ENCODE measurements at places on chromosomes 13 and 19. TPM values are rescaled to one million over a fixed set of nuclear protein-coding genes. Genes with fewer than 3 reads are reported as not detected.
A peak's percentile ranks its signal among the peaks of the same experiment; 100 is the strongest.

The ZNF154 gene
- 9.1 TPM for total RNA-seq

The MAP4K1 gene
- total RNA-seq = 8.2 TPM

The SLITRK6 gene
- total RNA-seq = not detected

The COL5A3 gene
- total RNA-seq = 0.62 TPM

The POLR1D gene
- 136 TPM for total RNA-seq

The PCP2 gene
- total RNA-seq = not detected

The ZNF560 gene
- not detected for total RNA-seq

The ATP4A gene
- not detected for total RNA-seq

The LGALS4 gene
- total RNA-seq = not detected

The HRC gene
- 0.81 TPM for total RNA-seq

The ZNF578 gene
- 16.8 TPM for total RNA-seq

The SOX21 gene
- total RNA-seq = 3.9 TPM

GRCh38 chr13:45325806-45326205 lies 15.2 kb downstream of the TPT1 start:
- DNase-seq = no peak

DNA sequence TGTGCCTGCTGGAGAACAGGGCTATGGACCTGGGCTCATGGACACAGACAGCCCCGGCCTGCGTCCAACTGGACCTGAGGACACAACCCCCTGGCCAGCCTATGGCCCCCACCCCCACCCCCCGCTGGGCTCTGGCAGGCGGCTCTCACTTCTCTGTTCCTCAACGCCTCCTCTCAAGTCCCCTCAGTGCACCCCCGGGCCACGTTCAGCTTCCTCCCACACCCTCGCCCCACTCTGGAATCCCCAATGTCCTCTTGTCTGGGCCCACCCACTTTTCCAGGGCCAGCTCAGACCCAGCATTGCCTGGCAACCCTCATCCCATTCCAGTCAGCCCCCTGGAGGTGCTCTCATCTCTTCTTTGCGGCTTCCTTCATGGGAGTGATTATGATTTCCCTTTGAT lies 130.2 kb upstream of the SPACA7 start:
- DNase-seq = peak; percentile 47

- peak; percentile 92 for DNase-seq
Observed at GRCh38 chr19:48970923-48971395, 5.8 kb downstream of the FTL start.

DNA sequence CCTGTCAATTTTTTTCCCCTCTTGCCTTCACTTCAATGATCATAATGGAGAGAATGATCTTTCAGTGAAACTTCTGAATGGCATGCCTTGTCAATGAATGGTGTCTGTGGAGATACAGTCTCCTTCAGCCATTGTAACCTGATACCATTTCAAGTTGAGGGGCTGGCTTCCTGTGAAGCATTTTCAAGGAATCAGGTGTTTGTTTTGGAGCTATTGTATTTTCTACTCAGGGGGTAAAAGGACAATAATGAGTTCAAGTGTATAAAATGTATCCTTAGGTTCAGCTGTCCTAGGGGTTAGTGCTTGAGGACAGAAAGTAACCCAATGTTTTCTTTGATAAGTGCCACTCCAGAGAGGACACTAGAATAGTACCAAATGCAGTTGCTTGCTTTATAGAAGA lies 23.8 kb upstream of the CBY2 start:
- DNase-seq = peak; percentile 71

- DNase-seq = no peak
Observed at GRCh38 chr13:90454002-90454636, 893.4 kb upstream of the MIR17HG start.

- no peak for DNase-seq
Observed at GRCh38 chr13:60062502-60062901, 101.2 kb downstream of the DIAPH3 start.

GRCh38 chr13:30746791-30747190 lies 11.4 kb downstream of the ALOX5AP start:
- no peak for DNase-seq

- DNase-seq = no peak
Observed at GRCh38 chr13:44322928-44323327, 50.7 kb upstream of the SERP2 start.

DNA sequence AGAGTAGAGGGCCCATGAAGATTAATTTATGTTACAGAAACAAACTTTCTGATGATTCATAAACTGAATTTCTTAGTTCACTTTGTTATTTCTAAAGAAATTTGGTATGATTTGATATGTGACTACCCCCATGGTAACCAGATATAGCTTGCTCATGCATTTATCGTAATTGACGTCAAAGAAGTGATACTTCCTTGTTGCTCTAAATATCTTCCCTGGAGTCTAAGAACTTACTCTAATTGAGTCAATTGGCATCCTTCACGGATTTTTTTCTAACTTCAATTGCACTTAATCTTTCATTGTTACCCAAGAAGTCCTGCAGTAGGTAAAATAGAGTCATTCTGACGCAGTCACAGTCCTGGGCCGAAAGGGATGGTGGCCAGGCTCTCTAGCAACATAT lies 240.9 kb downstream of the GPC5 start:
- no peak for DNase-seq

GRCh38 chr13:103839460-103839859 lies 773.2 kb upstream of the SLC10A2 start:
- DNase-seq = no peak

GRCh38 chr13:97434397-97435201 lies 630 bp downstream of the RAP2A start:
- DNase-seq = peak; percentile 24

DNA sequence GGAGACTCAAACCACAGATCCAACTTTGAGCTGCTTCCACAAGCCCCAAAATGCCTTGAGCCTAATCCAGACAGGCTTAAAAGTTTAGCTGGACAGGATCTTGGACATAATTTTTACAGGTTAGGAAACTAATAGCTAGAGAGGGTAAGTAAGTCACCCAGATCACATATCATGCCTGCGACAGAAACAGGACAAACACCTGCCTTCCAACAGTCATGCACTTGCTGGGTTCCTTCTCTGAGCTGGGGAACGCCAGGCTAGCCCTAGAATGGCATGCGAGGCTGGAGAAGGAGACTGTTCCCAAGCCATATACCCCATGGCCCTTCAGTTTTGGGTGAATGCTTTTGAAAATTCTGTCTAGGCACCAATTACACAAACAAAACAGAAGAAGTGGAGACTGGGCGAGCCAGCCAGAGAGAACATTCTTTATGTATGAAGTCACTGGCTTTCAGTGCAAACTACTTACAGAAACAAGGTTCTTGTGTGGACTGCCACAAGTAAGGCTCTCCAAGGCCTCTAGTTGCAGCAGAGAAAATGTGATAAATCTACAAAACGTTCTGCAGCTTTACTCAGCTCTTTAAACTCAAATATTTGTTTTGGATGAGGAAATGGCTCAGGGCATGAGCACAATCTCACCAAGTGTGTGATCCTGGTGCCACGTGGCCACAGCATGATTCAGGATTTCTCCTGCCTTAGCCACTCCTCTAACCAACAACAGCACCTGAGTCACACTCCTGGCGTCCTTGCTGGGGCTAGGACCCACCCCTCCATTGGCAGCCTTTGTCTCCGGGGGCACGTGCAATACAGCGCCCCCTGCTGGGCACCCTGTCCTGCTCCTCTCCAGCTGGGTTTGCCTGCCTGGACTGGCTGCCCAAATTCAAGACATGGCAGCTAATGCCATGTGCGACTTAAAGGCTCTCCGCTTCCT lies 73.4 kb upstream of the UBL3 start:
- DNase-seq = peak; percentile 86

- DNase-seq = no peak
Observed at GRCh38 chr13:44278166-44278565, 95.5 kb upstream of the SERP2 start.

DNA sequence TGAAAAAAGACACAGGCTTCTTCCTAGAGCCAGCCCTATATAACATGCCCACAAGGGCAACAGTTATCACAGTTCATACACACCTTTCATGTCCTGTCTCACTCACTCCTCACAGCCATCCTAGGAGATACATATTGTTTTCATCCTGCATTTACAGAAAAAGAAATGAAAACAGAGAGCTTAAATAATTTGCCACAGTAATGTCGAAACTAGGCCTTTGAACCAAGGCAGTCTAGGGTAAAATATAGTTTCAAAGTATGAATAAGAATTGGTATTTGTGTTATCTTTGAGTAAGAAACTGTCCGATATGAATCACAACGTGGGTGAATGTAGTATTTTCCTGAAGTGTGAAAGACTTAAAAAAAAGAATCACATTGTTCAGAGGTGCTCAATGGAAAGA lies 26.8 kb downstream of the CLDN10 start:
- no peak for DNase-seq

GRCh38 chr19:29505097-29505824 lies 20.5 kb upstream of the VSTM2B start:
- DNase-seq = peak; percentile 47

Measured in H7 (cell line).